ENCODE measurements at places on chromosomes 5 and 9.

DNA sequence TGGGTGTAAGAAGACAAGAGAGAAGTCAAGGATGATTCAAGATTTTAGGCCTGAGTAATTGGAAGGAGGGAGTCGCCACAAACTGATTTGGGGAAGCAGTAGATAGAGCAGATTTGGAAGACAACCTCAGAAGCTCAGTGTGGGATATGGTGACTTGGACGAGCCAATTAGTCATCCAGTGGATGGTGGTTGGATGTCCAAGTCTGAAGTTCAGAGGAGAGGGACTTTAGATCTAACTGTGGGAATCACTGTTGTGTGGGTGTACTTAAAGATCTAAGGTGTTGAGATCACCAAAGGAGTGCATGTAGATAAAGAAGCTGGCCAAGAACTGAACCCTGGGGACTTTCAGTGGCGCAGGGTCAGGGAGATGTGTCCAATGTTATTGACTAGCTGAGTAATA, 2.2 kb downstream of the IDNK start:
- no peak for DNase-seq

DNA sequence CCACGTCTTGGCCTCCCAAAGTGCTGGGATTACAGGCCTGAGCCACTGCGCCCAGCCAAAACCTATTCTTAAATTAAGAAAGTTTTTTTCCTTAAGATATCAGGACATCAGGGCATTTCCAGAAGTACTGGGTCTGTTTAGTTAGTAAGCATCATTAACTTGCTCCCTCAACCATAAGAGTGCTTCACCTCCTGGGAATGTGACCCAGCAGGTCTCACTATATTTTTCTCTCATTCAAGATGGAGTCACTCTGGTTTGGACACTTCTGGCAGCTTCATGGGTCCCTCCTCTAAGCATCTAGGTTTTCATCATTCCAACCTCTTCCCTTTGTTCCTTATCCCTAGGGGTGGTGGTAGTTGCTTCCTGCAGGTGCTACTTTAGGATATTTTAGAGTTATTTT, 10.3 kb upstream of the BRD3OS start:
- DNase-seq: no peak

GRCh38 chr9:110179734-110180133, 28.2 kb downstream of the C9orf152 start:
- DNase-seq: peak; percentile 38

GRCh38 chr9:6183227-6183551, 32.4 kb upstream of the IL33 start:
- DNase-seq: no peak

- peak; percentile 47 for DNase-seq
These were observed 324 bp downstream of the LPCAT1 start for GRCh38 chr5:1523480-1523792.

- no peak for DNase-seq
These were observed 33.5 kb downstream of the SEMA4D start for GRCh38 chr9:89464300-89464901.

- DNase-seq: no peak
These were observed 1.2 kb downstream of the EHMT1 start for GRCh38 chr9:137620048-137620405.

All from AG20443 (cell line).